ENCODE measurements at places on chromosomes 7 and 10. TPM values are rescaled to one million over a fixed set of nuclear protein-coding genes. Genes with fewer than 3 reads are reported as not detected.

The MAD1L1 gene
- 127 TPM for total RNA-seq

- no peaks in the 10 kb centered on the region for H3K4me1 ChIP-seq
- DNase-seq: no peak
- H3K27ac ChIP-seq: no peak overlapping the region
- H3K36me3 ChIP-seq: no peaks in the 10 kb centered on the region
Measured at GRCh38 chr7:135914346-135914745, 62.8 kb downstream of the MTPN start.

The EPHB6 gene
- 29.1 TPM for total RNA-seq

DNA sequence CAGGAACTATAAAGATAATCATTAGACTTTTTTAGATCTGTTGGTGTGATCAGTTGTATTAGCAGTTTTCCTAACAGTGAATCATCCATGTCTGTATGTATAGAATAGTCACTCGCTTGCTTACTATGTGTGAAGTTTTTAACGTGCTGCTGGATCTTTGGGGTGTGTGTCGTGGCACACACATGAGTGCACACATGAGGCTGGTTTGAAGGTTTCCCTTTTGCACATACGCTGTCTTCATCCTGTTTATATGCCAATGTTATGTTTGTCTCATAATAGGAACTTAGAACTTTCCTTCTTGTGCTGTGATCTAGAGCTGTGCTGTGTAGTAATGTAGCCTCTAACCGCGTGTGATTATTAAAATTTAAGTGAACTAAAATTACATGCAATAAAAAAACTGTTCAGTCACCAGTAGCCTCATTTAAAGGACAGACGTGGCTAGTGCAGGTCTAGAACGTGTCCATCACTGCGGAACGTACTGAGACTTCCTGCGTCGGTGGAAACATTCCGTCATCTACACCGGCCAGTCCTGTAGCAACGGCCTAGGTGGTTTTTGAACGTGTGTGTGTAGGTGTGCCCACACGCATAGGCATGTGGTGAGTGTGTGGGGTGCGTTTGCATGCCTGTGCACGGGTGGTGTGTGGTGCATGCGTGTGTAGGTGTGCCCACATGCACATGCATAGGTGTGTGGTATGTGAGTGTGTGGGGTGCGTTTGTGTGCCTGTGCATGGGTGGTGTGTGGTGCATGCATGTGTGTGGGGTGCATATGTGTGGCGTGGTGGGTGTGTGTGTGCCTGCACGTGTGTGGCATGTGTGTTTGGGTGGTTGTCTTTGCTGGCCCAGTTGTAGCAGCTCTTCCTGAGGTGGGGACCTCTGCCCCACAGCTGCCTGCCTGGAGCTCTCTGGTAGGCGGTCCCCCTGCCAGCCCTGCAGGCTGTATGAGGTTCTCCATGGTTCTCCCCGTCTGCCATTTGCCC, 56.6 kb downstream of the INPP5A start:
- peaks cover 10% of the 10 kb centered on the region for H3K36me3 ChIP-seq
- peaks cover 40% of the 10 kb centered on the region for H3K4me1 ChIP-seq
- no peaks in the 10 kb centered on the region for H3K27me3 ChIP-seq

The TBX20 gene
- 0.17 TPM for total RNA-seq

- H3K27ac ChIP-seq: no peak overlapping the region
- peaks cover 18% of the 10 kb centered on the region for H3K4me1 ChIP-seq
- no peak for DNase-seq
Measured at GRCh38 chr10:49650724-49651034, 28.8 kb upstream of the C10orf53 start.

- H3K4me1 ChIP-seq: peaks cover 44% of the 10 kb centered on the region
Measured at GRCh38 chr7:155732286-155732685, 80.0 kb downstream of the SHH start.

DNA sequence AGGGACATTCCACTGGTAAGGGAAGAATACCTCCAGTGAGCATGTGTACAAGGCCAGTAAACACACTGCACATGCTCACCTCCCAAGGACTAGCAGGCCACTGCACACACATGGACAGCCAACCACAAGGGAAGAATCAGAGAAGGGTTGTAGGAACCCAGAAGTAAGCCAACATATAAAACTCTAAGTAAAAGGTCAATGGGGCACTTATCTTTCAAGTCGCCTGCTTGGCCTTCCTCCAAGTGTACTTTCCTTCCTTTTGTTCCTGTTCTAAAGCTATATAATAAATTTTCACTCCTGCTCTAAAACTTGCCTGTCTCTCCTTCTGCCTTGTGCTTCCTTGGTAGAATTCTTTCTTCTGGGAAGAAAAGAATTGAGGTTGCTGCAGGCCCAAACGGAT, 33.0 kb downstream of the ORC5 start:
- H3K27me3 ChIP-seq: no peaks in the 10 kb centered on the region
- peaks cover 40% of the 10 kb centered on the region for H3K36me3 ChIP-seq
- no peaks in the 10 kb centered on the region for H3K4me1 ChIP-seq
- no peak for DNase-seq
- no peak overlapping the region for H3K27ac ChIP-seq

The SPDYE6 gene
- not detected for total RNA-seq

DNA sequence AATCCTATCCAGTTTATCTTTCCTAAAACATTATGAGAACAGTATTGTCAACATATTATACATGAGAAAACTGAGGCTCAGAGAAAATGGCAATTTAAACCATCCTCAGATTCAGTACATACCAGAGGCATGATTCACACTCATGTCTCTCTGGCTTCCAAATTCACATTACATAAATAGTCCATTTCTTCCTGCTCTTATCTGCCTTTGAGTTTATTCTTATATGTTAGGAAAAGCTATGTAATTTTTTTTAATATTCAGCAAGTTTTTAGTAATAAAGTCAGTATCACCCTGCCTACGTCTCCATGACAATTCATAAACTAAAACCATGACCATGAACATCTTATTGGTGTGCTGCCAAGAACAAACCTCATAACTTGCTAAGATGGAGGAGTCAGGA, 1260.2 kb upstream of the SORCS1 start:
- H3K4me1 ChIP-seq: no peaks in the 10 kb centered on the region
- no peak for DNase-seq
- no peaks in the 10 kb centered on the region for H3K27me3 ChIP-seq
- no peak overlapping the region for H3K4me3 ChIP-seq

All from activated CD4-positive, alpha-beta T cell treated with anti-CD3 and anti-CD28 coated beads, Interleukin-2, amount 10 ng/mL, durations not matched to agents 7 days and 5 days (primary cell).